ENCODE measurements at places on chromosomes 5 and 9. TPM values are rescaled to one million over a fixed set of nuclear protein-coding genes. Genes with fewer than 3 reads are reported as not detected.

The GRIA1 gene
- total RNA-seq, result not detected

The PCDHB2 gene
- not detected for total RNA-seq

The DRD1 gene
- total RNA-seq, result not detected

The UBTD2 gene
- 11.1 TPM for total RNA-seq

The NME5 gene
- 1.2 TPM for total RNA-seq

The ABCA1 gene
- 5.3 TPM for total RNA-seq

The LHX3 gene
- not detected for total RNA-seq

The BAAT gene
- 0.05 TPM for total RNA-seq

The PCDHA9 gene
- not detected for total RNA-seq

The SPINK5 gene
- 62.8 TPM for total RNA-seq

The FAM163B gene
- total RNA-seq, result not detected

The RASEF gene
- 8.3 TPM for total RNA-seq

The CTSL gene
- 52.7 TPM for total RNA-seq

The TRIM14 gene
- total RNA-seq, result 19.6 TPM

The TCF7 gene
- total RNA-seq, result 0.85 TPM

The IFNK gene
- not detected for total RNA-seq

The DNAJB5 gene
- 20.7 TPM for total RNA-seq

The KCNN2 gene
- not detected for total RNA-seq

The ABL1 gene
- 30.5 TPM for total RNA-seq

The MLANA gene
- total RNA-seq, result not detected

The PRUNE2 gene
- 0.07 TPM for total RNA-seq

The THBS4 gene
- 0.42 TPM for total RNA-seq
